Neural progenitor cell (in vitro differentiated cells): ENCODE measurements at places on chromosomes 12 and 14. TPM values are rescaled to one million over a fixed set of nuclear protein-coding genes. Genes with fewer than 3 reads are reported as not detected.

DNA sequence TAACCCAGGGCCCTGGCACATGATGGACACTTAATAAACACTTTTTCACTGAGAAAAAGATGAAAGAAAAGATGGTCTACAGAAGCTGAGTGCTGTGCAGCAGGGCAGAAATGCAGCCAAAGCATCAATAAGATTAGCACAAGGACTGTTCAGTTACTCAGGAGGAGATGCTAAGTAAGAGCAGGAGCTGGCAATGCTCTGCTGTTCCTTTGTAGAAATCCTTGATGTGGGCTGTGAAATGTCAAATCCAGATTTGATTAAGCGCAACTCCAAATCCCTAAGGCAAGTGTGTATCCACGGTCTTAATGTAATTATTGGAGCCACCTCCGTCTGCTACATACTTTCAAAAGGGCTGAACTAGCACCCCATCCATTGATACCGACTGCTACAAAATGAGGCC lies 151.8 kb upstream of the BTG1 start:
- no peak for DNase-seq
- H3K4me1 ChIP-seq: peaks cover 16% of the 10 kb centered on the region
- H3K27ac ChIP-seq: no peak overlapping the region
- no peaks in the 10 kb centered on the region for H3K27me3 ChIP-seq

GRCh38 chr12:65859519-65859918 lies 35.2 kb downstream of the HMGA2 start:
- H3K4me3 ChIP-seq: no peak overlapping the region
- no peaks in the 10 kb centered on the region for H3K36me3 ChIP-seq
- no peak overlapping the region for H3K27ac ChIP-seq
- no peaks in the 10 kb centered on the region for H3K27me3 ChIP-seq
- no peaks in the 10 kb centered on the region for H3K4me1 ChIP-seq

DNA sequence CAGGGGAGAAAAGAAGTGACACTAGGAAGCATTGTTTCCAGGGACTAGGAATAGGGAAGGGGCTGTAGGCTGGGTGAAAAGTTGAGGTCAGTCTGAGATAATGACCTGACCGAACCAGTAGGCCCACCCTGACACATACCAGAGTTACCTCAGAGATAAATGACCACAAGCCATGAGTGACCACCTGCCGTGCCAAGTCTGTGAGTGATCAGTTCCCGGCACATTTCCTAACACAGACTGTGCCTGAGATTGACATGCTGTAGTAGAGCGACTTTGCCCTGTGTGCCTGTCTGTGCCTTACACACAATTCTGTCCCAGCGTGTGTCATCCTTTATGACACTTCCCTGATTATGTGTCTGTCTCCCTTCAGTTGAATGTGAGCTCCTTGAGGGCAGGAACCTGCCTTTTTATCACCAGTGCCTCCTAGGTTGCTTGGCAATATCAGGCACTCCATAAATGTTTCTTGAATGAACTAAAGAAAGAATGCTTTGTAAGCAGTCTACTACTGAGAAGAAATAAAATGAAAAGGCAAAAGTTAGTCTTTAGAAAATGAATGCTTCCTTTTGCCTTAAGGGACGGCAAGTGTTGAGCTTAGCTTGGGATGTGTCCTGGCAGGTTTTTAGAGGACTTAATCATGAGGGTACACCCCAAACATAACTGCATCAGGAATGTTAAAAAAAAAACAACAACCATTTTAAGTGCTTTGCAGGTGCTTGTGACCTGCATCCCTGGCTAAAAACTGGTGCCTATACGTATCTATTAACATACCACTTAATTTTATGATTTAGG lies 9.6 kb upstream of the SSPN start:
- H3K27ac ChIP-seq: no peak overlapping the region
- H3K36me3 ChIP-seq: no peaks in the 10 kb centered on the region
- no peaks in the 10 kb centered on the region for H3K4me1 ChIP-seq
- no peak for DNase-seq

Gene MSI1
- 40.2 and 48.6 TPM in 2 replicates for total RNA-seq

DNA sequence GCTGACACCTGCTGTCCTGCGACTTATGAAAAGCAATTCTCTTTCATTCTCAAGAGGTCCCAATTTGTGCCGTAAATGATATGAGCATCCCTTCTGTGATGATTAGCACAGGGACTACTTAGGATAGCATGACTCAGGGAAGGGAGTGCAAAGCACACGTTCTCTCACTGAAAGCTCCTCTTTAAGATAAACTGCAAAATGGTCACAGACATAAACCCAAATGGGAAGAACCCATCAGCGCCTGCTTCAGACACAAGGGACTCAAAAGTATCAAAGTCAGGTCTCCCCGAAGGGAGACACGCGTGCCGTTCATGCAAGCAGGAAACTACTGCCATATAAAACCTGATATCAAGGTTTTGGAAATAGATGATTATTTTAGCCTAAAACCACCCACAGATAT lies 33.9 kb upstream of the PIWIL1 start:
- no peak overlapping the region for H3K4me3 ChIP-seq
- no peaks in the 10 kb centered on the region for H3K4me1 ChIP-seq
- H3K27ac ChIP-seq: no peak overlapping the region

- no peak overlapping the region for H3K27ac ChIP-seq
- H3K4me3 ChIP-seq: no peak overlapping the region
- DNase-seq: no peak
- peaks cover 3% of the 10 kb centered on the region for H3K27me3 ChIP-seq
- no peaks in the 10 kb centered on the region for H3K36me3 ChIP-seq
- no peaks in the 10 kb centered on the region for H3K4me1 ChIP-seq
Measured at GRCh38 chr14:22213120-22213519, 375.9 kb downstream of the DAD1 start.

Gene SERPINA5
- total RNA-seq: 3.1 and 3.5 TPM in 2 replicates

DNA sequence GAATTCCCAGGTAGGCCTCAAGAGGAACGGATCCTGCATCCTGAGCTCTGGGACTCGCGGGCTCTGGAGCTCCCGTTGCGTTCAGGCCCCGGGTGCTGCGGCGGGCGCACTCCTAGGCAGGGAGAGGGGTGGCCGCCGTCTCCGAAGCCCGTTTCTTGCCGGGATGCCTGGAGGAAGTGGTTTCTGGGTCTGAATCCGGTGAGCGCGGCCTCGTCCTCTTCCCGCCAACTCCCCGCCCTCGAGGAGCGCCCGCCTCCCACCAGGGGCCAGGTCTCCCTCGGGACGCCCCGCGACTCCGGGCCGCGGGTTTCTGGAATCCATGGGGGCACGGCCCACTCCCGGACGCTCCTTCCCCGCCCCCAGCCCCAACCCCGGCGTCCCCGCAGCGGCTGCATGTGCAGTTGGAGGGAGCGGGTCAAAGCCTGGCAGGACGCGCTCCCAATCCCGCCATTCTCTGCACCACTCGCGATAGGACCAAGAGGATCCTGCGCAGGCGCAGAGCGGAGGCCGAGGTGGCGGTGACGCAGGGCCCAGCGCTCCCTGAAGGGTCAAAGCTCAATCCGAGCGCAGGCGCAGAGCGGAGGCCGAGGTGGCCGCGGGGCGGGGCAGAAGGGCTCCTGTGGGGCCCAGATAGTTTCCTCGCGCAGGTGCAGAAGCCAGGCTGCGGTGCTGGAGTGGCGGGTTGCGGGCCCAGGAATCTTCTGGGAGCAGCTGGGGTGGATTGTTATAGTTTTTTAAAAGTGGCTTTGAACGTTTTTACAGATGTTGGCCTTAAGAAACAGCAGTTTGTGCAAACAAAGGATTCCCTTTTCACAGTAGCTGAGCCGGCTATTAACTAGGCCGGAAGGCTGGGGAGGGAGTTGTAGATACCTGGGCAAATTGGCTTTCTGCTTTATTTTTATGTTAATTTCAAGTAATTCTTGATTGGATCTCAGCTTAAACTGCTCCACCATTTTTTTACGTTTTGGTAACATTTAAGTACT lies 796.4 kb downstream of the AACS start:
- DNase-seq: no peak
- no peak overlapping the region for H3K4me3 ChIP-seq
- H3K27ac ChIP-seq: no peak overlapping the region
- H3K36me3 ChIP-seq: no peaks in the 10 kb centered on the region
- peaks cover 3% of the 10 kb centered on the region for H3K4me1 ChIP-seq

DNA sequence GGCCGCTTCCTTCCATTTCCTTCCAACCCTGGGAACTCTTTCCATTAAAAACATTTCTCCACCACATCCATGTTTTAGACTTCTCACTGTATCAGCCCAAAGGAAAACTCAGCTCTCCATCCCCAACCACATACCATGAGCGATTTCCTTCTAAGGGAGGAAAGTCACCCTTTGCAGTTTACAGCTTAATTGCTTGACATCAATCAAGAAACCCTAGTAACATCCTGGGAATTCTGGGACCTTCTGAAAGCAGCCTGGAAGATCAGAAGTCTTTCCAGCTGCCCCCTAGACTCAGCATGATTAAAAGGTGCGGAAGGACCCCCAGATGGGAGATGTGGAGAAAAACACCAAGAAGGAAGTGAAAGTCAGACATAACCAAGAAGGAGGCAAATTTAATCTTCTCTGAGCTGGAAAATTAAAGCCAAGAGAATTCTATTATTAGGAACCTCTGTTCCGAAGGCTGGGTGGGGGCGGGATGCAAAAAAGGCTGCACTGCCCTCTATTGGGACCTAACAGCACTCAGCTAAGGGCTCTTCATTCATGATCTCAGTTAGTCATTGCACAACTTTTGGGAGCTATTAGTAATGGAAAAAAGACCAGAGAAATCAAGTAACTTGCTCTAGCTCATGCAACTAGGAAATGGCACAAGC lies 73.3 kb upstream of the PLXNC1 start:
- H3K27ac ChIP-seq: no peak overlapping the region
- H3K4me3 ChIP-seq: no peak overlapping the region
- H3K27me3 ChIP-seq: no peaks in the 10 kb centered on the region
- H3K4me1 ChIP-seq: peaks cover 13% of the 10 kb centered on the region

DNA sequence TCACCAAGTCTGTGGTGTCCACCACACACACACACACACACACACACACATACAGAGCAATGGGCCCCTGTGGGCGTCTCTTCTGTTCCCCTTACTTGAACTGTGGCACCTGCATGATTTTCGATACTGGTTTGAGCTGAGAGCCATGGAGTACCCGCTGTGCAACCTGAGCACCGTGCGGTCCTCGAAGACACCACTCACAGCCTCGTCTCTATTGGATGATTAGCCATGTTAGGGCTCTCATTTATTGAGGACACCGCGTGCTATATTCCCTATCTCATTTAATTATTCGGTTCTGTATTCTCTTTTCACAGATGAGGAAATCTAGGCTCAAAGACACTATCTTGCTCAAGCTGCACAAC lies 623 bp upstream of the C14orf132 start:
- H3K4me1 ChIP-seq: peaks cover 3% of the 10 kb centered on the region
- H3K27me3 ChIP-seq: peaks cover 63% of the 10 kb centered on the region
- no peaks in the 10 kb centered on the region for H3K36me3 ChIP-seq
- H3K27ac ChIP-seq: no peak overlapping the region
- peak; percentile 38 for DNase-seq

Gene CLEC4D
- 0.19 TPM in 2 replicates for total RNA-seq

DNA sequence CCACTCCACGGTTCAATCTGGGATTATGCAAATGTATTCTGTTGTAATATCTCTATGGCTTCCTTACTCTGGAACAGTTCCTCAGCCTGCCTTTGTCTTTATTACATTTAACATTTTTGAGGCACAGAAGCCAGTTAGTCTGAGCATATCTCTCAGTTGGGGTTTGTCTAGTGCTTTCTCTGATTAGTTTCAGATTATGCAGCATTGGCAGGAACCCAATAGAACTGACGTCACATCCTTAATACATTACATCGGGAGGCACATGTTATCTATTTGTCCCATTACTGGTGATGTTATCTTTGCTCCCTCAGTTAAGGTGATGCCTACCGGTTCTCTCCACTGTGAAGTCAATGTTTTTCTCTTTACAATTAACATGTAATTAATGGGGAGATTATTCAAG lies 62.4 kb downstream of the PPM1A start:
- DNase-seq: no peak
- H3K27ac ChIP-seq: no peak overlapping the region
- peaks cover 12% of the 10 kb centered on the region for H3K4me1 ChIP-seq
- no peak overlapping the region for H3K4me3 ChIP-seq
- H3K27me3 ChIP-seq: peaks cover 2% of the 10 kb centered on the region
- H3K36me3 ChIP-seq: no peaks in the 10 kb centered on the region

Gene NCKAP5L
- 5.6 and 19.0 TPM in 2 replicates for total RNA-seq
